ENCODE measurements at places on chromosomes 1 and 21. TPM values are rescaled to one million over a fixed set of nuclear protein-coding genes. Genes with fewer than 3 reads are reported as not detected.

The PRAMEF4 gene
- not detected for total RNA-seq

The LAPTM5 gene
- 0.09 TPM for total RNA-seq

The RIPPLY3 gene
- total RNA-seq: not detected

The PROK1 gene
- 0.14 TPM for total RNA-seq

All from smooth muscle cell of bladder (primary cell).